Cardiac muscle cell (in vitro differentiated cells and primary cell): ENCODE measurements at places on chromosomes 2 and 18.

DNA sequence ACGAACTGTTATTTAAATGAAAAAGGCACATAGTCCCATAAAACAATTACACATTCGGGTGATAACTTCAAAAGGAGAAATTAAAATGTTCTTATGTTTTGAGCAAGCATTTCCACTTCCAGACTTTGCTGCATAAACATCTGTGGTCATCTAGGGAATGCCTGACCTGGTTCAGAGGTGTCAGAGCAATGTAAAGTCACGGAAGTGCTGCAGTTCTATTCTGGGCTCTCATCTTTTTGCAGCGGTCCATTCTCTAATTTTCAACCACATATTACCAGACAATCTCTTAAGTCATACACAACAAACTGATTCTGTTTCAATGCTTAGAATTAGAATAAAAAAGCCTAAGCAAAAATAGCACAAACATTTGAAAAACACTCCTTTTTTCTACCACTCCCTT, 22.0 kb upstream of the PTH2R start:
- DNase-seq = no peak

- DNase-seq = no peak
These were observed 279.0 kb upstream of the CDH2 start for GRCh38 chr18:28455971-28456370.

GRCh38 chr2:103232865-103233264, 471.0 kb downstream of the TMEM182 start:
- no peak for DNase-seq

- DNase-seq = no peak
These were observed 54.8 kb downstream of the ABI2 start for GRCh38 chr2:203383038-203383437.

- DNase-seq = no peak
These were observed 242.3 kb downstream of the FSIP2 start for GRCh38 chr2:185980944-185981343.

DNA sequence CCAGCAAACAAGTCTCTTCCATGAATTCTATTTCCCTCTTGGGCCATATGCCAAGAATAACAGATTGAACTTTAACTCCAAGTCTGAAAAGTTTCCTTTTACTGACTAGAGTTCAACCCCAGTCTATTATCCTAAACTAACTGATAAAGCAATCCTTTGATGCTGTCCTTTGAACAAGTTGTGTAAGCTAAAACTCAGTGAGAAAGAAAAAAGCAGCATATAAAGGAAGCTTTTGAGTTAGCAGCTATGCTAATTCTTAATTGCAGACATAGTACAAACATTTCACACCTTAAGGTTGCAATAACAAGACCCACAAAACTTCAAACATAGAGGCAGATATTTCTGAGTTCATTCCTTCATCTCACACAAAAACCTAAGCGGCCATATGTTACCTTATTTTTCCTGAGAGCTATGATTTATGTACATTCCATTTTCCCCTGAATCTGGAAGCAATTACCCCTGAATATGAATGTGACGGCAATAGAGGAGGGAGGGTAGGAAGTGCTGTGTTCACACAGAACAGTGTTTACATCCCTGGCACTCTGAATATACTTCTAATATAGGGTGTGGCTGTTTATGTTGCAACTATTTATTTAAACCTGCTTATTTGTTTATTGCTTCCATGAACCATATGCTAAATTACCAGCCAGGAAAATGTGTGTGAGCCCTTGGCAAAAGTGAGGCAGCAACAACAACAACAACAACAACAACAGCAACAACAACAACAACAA, 180.6 kb downstream of the IRS1 start:
- peak; percentile 65 for DNase-seq

GRCh38 chr2:47344890-47345589, 57.9 kb upstream of the MSH2 start:
- DNase-seq = peak; percentile 72

DNA sequence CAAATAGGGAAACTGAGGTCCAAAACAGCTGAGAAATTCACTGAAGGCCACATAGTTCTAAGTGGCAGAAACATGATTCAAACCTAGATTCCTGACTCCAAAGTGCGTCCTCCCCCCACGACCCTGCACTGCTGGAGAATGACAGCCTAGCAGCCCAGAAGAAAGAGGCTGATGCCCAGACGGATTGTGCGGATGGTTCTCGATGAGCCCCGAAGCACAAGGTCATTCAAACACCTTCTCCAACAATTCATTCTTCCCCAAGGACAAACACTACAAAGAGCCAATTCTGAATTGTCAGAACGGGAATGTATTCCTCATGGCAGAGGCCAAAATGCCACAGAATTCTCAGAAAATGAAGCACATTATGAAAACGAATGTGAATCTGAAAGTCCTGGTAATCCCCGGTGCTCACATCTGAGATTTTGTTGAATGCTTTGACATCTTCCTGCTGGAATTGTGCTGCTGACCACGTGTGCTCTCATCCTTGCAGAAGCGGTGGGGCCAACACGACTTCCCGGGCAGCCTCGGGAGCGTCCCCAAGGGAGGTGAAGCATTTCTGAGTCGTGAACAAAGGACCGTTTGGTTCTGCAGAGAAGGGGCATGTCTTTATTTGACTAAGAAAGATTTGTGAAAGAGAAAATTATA, 337.0 kb downstream of the EIPR1 start:
- no peak for DNase-seq

DNA sequence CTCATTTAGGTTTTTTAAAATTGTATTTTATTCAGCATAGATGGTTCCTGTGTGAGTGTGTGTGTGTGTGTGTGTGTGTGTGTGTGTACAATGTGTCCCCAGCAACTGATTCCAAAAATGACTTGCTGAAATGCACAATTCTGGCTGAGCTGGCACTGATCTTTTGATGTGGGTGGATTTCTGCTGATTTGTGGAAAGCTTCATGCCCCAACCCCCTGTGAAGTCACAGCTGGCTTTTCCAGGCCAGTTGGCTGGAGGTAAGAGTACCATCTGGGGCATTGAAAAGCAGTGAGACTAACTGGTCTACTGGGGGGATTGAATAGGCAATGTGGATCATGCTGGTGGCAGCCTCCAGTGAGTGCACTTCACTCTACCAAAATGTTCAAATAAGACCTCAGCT, 187.2 kb downstream of the LRRTM1 start:
- DNase-seq = no peak

DNA sequence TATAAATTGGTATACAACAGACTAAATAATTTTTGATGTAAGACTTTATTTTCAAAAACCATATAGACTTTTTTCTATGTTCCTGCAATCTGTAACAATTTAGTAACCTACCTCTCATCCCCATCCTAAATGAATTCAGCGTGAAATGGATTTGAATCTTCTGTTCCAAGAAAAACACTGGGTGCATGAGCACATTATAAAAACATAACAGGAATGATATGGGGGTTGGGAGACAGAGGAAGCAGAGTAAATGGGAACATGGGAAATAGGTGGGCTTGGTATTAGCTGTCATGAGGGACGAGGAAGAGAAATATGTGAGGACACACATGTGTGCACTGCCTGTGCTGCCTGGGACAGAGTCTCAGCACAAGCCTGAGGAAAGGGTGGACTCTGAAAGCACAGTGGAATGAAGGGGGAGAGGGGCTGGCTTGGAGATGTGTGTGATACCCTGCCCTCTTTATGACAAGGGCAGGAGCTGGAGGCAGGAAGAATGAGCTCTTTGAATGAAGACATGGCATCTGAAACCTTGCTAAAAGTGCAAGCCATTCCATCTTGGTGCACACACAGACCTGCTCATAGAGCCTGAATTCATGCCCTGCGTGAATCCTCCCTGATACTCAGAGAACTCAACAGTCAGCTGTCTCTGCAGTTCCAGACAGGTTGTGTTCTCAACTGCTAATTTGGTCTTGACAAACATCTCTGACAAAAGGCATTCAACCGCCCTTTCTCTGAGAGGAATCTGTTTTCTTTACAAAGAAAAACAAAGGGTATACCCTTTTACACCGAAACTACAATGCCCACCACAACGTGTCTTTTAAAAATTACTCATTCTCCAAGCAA, 66.6 kb downstream of the EPB41L3 start:
- DNase-seq = no peak

GRCh38 chr2:147913701-147914480, 69.1 kb downstream of the ACVR2A start:
- DNase-seq = peak; percentile 22

- peak; percentile 1 for DNase-seq
These were observed 1009.9 kb upstream of the NXPH2 start for GRCh38 chr2:139790136-139790535.

- no peak for DNase-seq
These were observed 787 bp upstream of the TBR1 start for GRCh38 chr2:161415034-161415986.

DNA sequence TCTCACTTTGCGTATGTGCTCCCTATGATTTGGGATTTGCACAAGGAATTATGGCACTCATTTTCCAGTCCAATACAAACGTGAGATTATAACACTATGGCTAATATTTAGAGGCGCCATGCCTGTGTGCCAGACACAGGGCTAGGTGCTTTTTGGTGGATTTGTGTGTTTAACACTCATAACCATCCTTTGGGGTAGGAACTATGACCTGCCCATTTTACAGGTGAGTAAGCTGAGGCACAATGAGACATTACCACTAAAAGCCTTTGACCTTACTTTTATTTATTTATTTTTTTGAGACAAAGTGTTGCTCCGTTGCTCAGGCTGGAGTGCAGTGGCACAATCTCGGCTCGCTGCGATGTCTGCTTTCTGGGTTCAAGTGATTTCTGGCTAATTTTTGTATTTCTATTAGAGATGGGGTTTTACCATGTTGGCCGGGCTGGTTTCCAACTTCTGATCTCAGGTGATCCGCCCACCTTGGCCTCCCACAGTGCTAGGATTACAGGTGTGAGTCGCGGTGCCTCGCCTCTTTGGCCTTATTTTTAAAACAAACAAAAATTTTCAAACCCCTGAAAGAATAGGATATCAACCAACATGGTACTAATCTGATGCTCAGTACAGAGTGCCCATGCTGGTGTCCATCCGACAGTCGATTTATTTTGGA, 26.6 kb upstream of the GLI2 start:
- no peak for DNase-seq

- peak; percentile 90 for DNase-seq
These were observed 3.0 kb upstream of the SKOR2 start for GRCh38 chr18:47254341-47254939.

DNA sequence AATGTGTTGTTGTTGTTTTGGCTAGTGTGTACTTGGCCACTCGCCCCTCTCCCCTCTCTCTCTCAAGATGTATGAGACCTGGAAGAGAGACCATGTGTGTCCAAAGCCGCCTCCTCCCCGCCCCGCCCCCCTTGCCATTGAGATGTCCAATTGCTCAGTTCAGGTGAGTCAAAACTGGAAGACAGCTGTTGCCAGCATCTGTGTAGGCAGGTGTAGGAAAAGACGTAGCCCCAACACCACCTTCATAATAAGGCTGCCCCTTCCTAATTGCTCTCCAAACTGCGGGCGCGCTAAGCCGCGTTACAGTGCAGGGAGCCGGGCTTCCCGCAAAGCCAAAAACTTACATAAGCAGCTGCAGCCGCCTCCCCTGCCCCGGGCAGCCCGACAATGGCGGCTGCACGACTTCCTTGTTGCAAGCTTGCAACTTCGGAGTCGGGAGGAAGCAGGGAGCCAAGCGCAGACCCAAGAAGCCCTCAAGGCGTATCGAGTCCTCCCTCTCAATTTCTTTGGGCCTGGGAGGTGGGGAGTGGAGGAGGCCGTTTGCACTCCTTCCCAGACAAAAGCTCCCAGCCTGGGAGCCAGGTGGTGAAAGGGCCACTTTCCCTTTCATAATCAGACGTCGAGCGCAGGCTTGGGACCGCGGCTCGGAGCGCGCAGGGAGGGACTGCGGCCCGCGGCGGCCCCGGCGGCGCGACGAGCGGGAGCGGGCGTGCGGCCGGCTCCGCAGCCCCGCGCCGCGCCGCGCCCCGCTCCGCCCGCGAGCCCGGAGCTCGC, 882 bp downstream of the ZBTB14 start:
- DNase-seq = peak; percentile 70

- DNase-seq = peak; percentile 81
These were observed 143.5 kb downstream of the TGIF1 start for GRCh38 chr18:3593381-3593903.

DNA sequence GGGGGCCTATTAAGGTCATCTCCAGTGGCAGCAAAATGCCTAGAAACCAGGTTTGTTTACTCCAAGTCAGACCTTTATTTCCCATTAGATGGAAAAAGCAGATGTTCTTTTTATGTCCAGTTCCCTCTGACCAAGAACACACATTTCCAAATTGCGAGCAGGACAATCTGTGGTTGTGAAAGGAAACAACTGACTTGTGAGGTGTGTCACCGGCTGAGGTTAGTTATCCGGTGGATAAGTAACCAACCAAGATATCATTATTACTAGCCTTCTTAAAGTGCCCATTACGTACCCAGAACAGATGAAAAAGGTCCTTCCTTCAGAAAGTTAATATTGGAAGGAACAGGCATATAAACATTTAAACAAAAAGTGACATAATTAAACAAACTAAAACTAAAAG, 112.9 kb downstream of the THADA start:
- no peak for DNase-seq

- DNase-seq = no peak
These were observed 205.5 kb downstream of the UBE2E3 start for GRCh38 chr2:181185948-181186347.

GRCh38 chr2:122100756-122101155, 345.3 kb downstream of the TSN start:
- no peak for DNase-seq

- DNase-seq = no peak
These were observed 8.9 kb upstream of the MYCN start for GRCh38 chr2:15931319-15931890.

- DNase-seq = peak; percentile 61
These were observed at the start of gene SCN3A for GRCh38 chr2:165203689-165204559. Gene SCN3A (minus strand): TSS chr2:165204050. CDS start chr2:165176394, 27,656 bp downstream.

GRCh38 chr2:152347076-152347475, 12.1 kb downstream of the FMNL2 start:
- peak; percentile 54 for DNase-seq

- no peak for DNase-seq
These were observed 5.0 kb downstream of the DLX1 start for GRCh38 chr2:172090044-172090961.

GRCh38 chr2:10087360-10087759, 7.1 kb upstream of the CYS1 start:
- no peak for DNase-seq

DNA sequence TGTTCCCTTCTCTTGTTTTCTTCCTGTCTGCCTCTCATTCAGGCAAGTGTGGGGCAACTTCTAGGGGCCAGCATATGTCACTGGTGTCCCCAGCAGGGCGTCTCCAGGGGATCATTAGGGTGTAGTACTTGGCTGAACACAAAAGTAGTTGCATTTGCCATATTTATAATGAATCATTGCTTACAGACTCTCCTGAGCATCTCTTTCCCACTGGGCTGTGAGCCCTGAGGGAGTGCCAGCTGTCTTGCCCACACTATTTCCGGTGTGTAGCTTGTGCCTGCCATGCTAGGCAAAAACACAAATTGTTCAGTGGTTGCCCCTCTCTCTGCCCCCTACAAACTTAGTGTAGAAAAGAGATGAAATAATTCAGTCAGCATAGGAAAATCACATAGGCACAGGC, 40.8 kb upstream of the SCLY start:
- DNase-seq = no peak

GRCh38 chr2:2251255-2251654, 79.8 kb downstream of the MYT1L start:
- no peak for DNase-seq

GRCh38 chr2:162258686-162259085, 15.4 kb upstream of the FAP start:
- DNase-seq = peak; percentile 44

GRCh38 chr18:7390731-7391492, 160.0 kb downstream of the LRRC30 start:
- no peak for DNase-seq

GRCh38 chr18:58177896-58178470, 134.0 kb downstream of the NEDD4L start:
- DNase-seq = no peak

- no peak for DNase-seq
These were observed 78.9 kb downstream of the ZBTB7C start for GRCh38 chr18:48330016-48330991.

GRCh38 chr2:222819722-222820333, 41.0 kb upstream of the ACSL3 start:
- DNase-seq = no peak
